ENCODE measurements at places on chromosomes 7 and 10.

- DNase-seq, result no peak
Measured at GRCh38 chr7:92766461-92767003, 69.8 kb downstream of the CDK6 start.

DNA sequence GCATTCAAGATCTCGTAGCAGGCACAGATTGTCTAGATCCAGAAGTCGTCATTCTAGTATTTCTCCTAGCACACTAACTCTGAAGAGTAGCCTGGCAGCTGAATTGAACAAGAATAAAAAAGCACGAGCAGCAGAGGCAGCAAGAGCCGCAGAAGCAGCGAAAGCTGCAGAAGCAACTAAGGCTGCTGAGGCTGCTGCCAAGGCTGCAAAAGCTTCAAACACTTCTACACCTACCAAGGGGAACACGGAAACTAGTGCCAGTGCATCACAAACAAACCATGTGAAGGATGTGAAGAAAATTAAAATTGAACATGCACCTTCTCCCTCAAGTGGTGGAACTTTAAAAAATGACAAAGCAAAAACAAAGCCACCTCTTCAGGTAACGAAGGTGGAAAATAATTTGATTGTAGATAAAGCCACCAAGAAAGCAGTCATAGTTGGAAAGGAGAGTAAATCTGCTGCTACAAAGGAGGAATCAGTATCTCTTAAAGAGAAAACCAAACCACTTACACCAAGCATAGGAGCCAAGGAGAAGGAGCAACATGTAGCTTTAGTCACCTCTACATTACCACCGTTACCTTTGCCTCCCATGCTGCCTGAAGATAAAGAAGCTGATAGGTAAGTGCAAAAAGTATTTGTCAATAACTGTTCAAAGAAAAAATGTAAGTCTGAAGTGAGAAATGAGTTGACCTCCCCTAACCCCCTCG lies 37.7 kb downstream of the CDK13 start:
- no peak for DNase-seq

- DNase-seq, result no peak
Measured at GRCh38 chr10:51313773-51314478, 239.6 kb downstream of the PRKG1 start.

GRCh38 chr10:17009212-17009700 lies 120.4 kb downstream of the CUBN start:
- no peak for DNase-seq

GRCh38 chr10:108632144-108632543 lies 1291.2 kb downstream of the XPNPEP1 start:
- DNase-seq, result no peak

- no peak for DNase-seq
Measured at GRCh38 chr7:77235276-77235675, 35.7 kb upstream of the FGL2 start.

GRCh38 chr10:14751014-14751896 lies 23.4 kb downstream of the FAM107B start:
- no peak for DNase-seq

DNA sequence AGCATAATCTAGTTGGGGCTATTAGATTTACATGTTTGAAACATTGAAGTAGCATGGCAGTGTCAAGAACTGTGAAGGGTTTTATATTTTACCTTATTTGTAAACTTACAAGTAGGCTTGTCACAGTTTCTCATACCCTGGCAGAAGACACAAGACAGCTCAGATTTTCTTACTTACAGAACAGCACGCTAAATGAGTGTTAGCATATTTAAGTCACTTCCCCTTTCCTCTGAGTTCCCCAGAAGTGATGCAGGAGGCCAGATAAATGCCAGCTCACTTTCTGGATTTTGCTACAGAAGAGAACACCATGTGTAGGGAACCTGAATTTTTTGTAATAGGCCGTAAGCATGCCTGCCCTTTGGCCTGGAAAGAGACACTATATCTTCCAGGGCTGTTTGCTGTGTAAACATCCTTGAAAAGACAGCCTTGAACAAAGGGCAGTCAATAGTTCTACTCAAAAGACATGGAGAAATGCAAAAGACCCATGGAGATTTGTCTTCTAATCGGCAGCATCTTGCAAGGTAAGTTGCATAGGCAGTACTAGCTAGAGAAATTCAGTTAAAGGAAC lies 279.1 kb downstream of the PHF14 start:
- DNase-seq, result no peak

DNA sequence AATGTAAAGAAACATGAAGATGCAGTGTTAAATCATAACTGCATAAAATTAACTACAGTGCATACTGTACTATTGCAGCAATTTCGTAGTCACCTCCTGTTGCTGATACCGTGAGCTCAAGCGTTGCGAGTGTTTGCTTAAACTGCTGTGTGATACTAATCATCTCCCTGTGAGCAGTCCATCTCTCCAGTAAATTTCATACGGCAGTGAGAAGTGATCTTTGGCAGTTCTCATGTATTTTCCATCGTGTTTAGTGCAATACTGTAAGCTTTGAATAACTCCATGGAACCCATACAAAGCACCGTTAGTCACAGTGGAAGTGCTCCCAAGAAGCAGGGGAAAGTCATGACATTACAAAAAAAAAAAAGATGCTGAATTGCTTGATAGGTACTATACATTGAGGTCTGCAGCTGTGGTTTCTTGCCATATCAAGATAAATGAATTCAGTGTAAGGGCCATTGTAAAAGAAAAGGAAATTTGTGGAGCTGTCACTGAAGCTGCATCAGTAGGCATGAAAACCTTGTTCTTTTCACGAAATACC lies 360.4 kb downstream of the EXOC4 start:
- DNase-seq, result no peak

- DNase-seq, result no peak
Measured at GRCh38 chr7:47401611-47402570, 180.0 kb downstream of the TNS3 start.

- DNase-seq, result no peak
Measured at GRCh38 chr7:82384779-82385178, 58.8 kb downstream of the CACNA2D1 start.

- no peak for DNase-seq
Measured at GRCh38 chr7:12979181-12979580, 291.7 kb downstream of the ARL4A start.

DNA sequence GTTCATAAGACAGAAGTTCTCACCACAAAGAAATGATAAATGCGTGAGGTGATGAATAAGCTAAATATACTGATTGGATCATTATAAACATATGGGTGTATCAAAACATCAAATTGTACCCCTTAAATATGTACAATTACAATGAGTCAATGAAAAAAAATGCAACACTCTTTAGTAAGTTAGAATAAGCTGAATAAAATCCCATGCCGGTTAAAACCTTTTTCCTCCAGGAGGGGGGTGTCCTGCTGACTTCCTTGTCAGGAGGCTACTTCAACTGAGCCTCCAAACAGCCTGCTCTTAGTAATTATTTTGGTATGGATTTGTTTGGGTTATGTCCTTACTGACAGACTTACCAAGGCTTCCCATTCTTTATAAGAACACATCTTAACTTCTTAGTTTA lies 649.1 kb downstream of the INHBA start:
- DNase-seq, result no peak

DNA sequence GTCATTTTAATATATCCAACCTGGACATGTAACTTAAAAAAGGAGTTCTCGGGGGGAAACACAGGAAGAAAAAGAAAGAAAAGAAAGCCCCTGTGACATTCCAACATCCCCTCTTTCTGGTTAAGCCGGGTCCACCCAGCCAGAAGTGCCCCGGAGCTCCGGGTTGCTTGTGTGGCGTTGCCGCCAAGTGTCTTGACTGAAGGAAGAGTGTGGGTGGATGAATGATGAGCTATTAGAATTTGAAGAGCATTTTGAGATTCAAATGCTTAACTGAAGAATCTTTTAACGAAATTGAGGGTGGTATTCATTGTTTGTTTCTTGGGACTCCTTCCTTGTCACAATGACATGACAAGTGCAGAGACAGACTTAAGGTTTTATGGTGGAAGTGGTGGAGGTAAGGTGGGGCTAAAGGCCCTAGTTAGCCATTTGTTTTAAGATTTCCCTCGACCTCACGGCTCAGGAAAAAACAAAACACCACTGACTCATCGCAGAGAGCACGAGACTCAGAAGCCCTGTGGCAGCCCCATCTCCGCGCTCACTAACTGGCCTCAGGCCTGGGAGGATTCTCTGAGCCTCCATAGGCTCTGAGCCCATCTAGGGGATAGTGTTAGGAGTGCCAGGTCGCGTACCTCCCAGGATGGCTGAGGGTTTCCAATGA lies 1.8 kb upstream of the GLI3 start:
- no peak for DNase-seq
